Activated CD8-positive, alpha-beta memory T cell treated with anti-CD3 and anti-CD28 coated beads for 48 hours (primary cell): ENCODE measurements at places on chromosomes 4 and X.

GRCh38 chr4:99821918-99822503, 5.4 kb downstream of the DAPP1 start:
- DNase-seq, result no peak

GRCh38 chrX:13491061-13491460, 78.3 kb upstream of the EGFL6 start:
- DNase-seq, result no peak

- no peak for DNase-seq
These were observed at the start of gene BTK for GRCh38 chrX:101385795-101386541. Gene BTK, minus strand, starts transcription at chrX:101386191. Its CDS starts 10,907 bp downstream, at chrX:101375284.

DNA sequence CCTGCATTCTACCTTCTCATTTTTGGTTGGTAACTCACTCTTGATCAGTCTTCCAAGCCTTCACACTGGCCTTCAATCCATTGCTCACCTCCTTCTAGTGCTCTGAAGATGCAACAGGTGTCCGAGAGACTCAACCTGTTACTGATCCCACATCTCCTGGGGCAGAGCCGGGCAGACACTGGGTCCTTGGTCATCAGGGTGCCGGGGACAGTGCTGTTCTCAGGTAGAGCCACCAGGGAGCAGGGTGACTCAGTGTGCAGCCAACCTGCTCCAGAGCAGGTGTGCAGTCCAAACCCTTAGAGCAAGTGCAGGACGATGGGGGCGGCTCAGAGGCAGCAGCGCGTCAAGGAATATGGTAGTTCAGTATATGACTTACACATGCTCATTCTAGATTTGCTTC, 188.4 kb downstream of the DHX15 start:
- no peak for DNase-seq

DNA sequence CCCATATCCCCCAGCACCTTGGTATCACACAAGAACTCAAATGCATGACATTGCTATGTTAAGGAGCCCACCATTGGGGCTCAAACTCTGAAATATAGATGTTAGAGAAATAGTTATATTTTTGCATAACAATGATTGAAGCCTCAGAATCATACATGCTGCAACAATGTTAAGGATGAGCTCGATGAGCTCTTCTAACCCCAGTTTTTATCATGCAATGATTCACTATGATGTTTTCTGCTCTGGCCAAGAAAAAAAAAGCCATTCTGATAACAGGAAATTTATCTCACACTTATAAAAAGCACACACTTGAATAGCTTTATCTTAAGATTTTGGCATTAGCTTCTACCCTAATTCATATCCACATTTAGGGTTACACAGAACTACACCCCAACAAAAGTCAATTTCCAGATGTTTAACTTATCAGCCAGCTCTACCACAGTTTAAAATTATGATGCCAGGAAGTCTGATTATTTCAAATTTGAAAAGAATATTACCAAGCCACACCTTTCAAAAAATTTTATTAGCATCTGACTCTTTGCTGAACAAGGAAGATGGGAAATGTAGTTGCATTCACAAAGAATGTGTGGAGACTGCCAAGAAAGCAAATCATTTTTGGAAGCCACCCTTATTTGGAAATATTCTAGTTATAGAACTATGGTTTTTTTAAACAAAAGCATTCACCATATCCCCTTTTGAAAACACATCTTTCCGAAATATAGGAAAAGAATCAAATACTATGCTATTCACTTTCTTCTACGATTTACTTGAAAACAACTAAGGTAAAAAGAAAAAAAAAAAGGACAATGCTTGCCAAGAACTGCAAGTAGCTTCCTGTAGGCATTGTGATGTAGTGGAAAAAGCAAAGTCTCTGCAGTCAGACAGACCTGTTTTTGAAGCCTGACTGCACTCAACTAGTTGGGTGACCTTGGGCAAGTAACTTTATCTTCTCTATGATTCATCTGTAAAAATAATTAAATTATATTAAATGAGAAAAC, 100.8 kb upstream of the PLS3 start:
- no peak for DNase-seq
